Stimulated activated CD4-positive, alpha-beta T cell treated with anti-CD3 and anti-CD28 coated beads, Interleukin-1b, Interleukin-23, amount 100 ng/mL, for 4 hours (primary cell): ENCODE measurements at places on chromosomes 4 and X.

DNA sequence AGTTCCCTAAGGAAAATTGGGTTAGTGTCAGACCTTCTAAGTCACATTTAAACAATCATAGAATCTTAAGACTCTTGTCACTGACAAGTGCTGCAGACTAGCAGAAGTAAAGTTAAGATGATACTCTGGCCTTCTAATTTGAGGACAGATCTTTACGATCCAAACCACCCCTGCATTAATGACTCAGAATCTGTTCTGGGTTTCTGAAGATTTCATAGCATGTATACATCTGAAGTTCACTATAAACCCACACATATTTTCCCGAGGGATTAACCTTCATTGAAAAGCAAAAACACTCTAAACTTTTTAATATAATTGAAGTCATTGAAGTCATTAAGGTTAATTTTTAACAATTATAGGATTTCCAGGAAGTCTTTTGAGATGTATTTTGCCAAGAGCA is 674.3 kb downstream of the IQCM start:
- no peak for DNase-seq

- DNase-seq: no peak
Measured at GRCh38 chrX:13281289-13281688, 38.6 kb downstream of the ATXN3L start.

DNA sequence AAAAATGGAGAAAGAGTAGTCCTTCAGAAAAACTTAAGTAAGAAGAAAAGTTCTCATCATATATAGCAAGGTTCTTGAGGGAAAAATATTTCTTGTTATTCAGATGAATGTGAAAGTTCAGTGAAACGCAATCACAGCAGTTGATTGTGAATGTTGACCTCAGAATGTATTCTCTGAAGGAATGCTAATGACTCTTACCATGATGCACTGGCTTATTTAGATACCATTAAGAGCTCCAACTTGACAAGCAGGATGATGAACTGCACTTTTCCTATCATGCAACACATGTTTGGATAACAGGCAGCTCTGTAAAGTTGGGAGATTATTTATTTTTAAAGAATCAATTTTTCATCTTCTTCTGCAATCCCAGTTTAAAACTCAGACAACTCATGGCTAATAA is 115.5 kb upstream of the MYOZ2 start:
- no peak for DNase-seq

- DNase-seq: no peak
Measured at GRCh38 chrX:41457613-41458192, 10.6 kb downstream of the NYX start.

DNA sequence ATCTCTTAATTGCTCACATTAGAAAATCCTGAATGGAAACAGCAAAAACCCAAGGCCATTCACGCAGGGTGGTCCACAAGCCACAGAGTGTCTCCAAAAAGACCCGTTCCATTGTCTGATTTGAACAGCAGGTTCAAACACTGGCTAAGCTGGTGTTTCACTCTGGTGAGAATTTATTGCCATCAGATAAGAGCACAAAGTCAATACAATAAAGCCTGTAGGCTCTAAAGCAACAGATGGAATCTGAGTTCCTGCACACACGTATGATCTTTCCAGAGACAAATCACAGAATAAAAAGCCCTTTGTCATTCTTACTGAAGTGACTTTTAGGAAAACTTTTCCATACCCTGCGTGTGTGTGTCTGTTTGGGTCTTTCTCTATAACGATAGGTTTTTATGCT is 5.1 kb upstream of the SFRP2 start:
- DNase-seq: no peak

DNA sequence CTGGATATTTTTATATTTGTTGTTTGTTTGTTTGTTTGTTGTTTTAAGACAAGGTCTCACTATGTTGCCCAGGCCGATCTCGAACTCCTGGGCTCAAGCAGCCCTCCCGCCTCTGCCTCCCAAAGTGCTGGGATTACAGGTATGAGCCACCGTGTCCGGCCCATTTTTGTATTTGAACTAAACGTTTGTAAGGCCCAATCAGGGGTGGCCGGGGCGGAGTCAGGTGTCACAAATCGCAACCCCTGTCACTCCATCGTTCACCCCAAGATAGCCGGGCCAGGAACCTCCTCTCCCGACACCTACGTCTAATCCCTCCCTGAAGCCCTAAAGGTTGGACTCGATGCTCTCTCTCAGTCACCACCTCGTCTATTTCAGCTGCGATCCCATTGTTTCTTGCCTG is 722 bp upstream of the EFHC2 start:
- DNase-seq: peak; percentile 18

- DNase-seq: no peak
Measured at GRCh38 chrX:19040373-19040772, 56.5 kb upstream of the PHKA2 start.
